ENCODE measurements at places on chromosomes 1 and 21.

- DNase-seq: no peak
Observed at GRCh38 chr1:109881906-109882287, 28.8 kb upstream of the CSF1 start.

GRCh38 chr1:192270398-192270797, 46.4 kb upstream of the RGS21 start:
- DNase-seq: no peak

DNA sequence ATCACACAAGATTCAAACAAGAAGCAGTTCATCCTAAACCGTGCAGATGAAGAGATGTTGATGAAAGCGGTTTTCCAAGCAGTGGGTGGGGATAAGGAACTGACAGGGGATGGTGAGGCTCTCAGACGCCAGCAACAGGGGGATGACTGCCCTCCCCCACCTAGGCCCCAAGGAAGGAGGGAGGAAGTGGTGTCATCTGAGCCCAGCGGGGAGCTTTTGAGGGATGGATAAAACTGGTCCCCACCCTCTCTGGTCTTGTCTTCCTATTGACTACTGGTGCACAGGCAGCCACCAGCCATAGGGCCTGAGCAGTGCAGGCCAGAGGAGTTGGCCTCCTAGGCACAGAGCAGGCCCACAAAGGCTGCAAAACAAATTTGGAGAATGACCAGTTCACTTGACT, 175.5 kb downstream of the HUNK start:
- no peak for DNase-seq

DNA sequence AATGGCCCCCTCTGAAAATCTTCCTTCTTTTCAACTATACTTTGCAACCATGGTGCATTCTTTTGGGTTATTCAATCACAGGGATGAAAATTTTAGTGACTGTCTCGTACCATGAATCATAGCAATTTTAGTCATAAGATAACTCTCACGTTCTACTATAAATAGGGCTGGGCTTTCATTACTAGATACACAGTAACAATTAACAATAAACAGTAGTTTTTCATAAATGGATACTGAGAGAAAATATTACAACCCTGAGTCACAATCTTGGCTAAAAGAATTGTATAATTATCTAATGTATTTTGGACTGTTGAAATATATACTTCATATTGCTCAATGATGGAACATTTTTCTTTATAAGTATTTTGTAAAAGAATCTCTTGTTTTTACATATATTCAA, 96.1 kb downstream of the TEX35 start:
- no peak for DNase-seq

DNA sequence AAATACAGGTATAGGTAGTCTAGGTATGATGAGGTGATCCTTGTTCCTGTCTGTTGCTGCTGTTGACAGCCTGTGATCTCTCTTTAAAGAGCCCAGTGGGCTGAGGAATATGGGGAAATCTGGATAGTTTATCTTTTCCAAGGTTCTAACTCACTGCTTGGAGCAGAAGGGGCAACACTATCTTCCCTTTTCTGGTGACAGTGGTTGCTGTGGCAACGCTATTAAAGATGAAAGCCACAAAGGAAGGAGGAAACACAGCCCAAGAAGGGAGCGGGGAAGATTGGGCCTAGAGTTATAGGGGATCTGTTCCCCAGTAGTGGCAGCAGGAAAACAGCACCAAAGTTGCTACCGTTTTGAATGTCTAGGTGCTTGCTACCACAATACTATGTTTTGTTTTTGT, 8.8 kb downstream of the PCP4L1 start:
- DNase-seq: peak; percentile 29

GRCh38 chr1:114439369-114439768, 71.6 kb downstream of the TRIM33 start:
- no peak for DNase-seq

All from GDM1 (cell line).